Effector memory CD8-positive, alpha-beta T cell (primary cell): ENCODE measurements at places on chromosomes 6 and 20.

DNA sequence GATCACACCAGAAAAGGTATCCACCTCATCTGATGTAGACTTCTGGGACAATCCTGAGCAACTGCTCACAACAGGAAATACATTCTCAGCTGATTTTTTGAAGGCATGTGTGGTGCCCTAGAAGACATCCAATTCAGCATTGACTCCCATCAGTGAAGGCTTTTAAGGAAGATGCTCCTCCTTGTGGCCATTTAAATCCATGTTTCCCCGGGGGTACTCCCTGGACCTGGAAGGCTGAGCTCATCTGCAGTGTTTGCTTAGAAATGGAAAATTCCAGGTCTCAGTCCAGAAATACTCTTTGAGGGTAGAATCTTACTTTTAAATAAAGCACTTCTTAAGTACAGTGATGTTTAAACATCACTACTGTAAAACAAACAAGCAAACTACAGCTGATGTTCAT, 195.5 kb upstream of the PDE10A start:
- H3K4me1 ChIP-seq = no peaks in the 10 kb centered on the region
- H3K27me3 ChIP-seq = peaks cover 27% of the 10 kb centered on the region
- no peaks in the 10 kb centered on the region for H3K36me3 ChIP-seq
- DNase-seq = no peak

DNA sequence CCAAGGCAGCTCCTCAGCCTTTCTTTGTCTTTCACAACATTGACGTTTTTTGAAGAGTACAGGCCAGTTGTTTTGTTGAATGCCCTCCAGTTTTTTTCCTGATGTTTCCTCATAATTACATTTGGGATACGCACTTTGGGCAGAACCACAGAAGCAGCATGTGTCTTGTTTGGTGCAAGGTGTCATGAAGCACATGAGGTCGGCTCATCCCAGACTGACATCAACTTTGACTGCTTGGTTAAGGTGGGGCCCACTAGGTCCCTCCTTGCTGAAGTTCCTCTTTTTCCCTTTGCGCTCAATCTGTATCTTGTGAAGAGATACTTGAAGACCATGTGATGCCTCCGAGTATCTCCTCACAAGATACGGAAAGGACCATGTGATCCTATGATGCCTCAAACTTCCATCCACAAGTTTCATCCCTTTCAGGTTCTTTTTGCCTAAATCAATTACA, 10.5 kb downstream of the SNAI1 start:
- DNase-seq = no peak
- H3K4me3 ChIP-seq = no peak overlapping the region
- H3K27ac ChIP-seq = no peak overlapping the region
- H3K27me3 ChIP-seq = peaks cover 49% of the 10 kb centered on the region
- H3K36me3 ChIP-seq = peaks cover 16% of the 10 kb centered on the region
- no peaks in the 10 kb centered on the region for H3K4me1 ChIP-seq

DNA sequence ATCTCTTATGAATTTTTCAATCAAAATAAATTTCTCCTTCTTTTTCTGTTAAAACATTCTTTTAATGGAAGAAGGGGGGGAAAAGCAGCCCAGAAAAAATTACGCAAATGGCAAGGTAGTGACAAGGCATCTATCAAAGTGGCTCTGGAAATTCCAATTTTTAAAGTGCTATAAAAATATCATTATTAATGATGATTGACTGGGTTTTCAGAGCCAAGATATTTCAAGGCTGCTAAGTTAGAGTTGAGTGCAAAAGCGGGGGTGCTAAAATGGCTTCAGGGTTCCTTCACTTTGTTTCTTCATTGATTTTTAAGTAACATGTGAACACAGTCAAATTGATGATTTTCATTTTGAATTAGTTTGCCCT, 171.6 kb upstream of the CITED2 start:
- no peak for DNase-seq
- peak overlapping the region; percentile 17 for H3K27ac ChIP-seq
- no peaks in the 10 kb centered on the region for H3K27me3 ChIP-seq
- H3K4me1 ChIP-seq = peaks cover 24% of the 10 kb centered on the region

- H3K27ac ChIP-seq = no peak overlapping the region
- H3K4me3 ChIP-seq = no peak overlapping the region
- no peaks in the 10 kb centered on the region for H3K27me3 ChIP-seq
These were observed 390.9 kb downstream of the MMUT start for GRCh38 chr6:49072146-49072545.

DNA sequence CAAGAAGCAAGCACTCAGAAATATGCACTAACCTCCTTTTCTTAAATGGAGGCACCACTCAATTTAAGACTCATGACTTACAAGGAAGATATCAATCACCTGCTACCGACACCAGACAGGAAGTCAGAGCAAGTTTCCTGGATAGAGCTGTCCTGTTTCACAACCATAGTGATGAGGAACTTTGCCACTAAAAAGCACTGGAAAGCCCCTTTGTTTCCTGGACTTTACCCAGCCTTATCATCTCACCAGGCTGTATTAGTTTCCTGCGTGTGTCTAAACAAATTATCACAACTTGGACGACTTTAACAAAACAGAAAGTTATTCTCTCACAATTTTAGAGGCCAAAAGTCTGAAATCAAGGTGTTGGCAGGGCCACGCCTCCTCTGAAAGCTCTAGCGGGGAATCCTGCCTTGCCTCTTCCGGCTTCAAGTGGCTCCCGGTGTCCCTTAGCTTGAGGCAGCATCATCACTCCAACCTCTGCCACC, 253.8 kb upstream of the STXBP5 start:
- DNase-seq = no peak
- H3K4me3 ChIP-seq = no peak overlapping the region
- H3K27ac ChIP-seq = no peak overlapping the region
- H3K27me3 ChIP-seq = peaks cover 7% of the 10 kb centered on the region
- no peaks in the 10 kb centered on the region for H3K36me3 ChIP-seq

GRCh38 chr6:134183844-134184243, 131.4 kb upstream of the SLC2A12 start:
- no peak overlapping the region for H3K4me3 ChIP-seq
- no peaks in the 10 kb centered on the region for H3K36me3 ChIP-seq
- H3K4me1 ChIP-seq = no peaks in the 10 kb centered on the region
- DNase-seq = no peak
- H3K27ac ChIP-seq = no peak overlapping the region

DNA sequence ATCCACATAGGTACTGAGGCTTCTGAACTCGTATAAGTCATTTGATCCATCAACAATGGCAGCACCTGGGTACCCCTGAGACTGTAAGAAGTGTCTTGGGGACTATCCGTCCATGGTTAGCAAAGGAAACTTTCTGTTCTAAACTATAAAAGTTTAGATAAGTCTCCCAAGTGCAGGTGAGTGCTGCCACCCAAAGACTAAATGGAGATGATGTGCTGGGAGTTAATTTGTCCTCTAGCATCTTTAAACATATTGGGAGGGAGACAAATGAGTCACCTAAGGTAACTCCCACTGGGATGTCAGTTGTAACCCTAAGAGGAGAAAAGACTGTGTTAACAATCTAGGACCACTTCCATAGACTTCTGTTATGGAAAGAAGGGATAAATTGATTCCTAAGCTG, 6.2 kb downstream of the BEND6 start:
- no peak overlapping the region for H3K27ac ChIP-seq
- H3K36me3 ChIP-seq = no peaks in the 10 kb centered on the region
- no peak overlapping the region for H3K4me3 ChIP-seq

DNA sequence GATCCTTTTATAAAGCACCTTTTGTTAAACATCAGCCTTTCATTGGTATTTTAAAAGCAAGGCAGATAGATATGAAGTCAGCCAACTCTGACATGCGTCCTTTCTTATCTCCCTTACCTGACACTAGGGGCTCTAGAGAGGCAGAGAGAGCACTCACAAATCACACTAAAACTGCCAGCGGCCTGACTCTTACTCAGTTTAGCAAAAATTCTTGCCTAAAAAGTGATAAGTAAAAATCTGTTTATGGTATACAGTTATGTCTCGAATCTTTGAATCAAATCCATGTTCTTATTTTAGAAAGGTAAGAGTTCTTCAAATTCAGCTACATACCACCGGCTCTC, 10.4 kb upstream of the TDRD6 start:
- no peaks in the 10 kb centered on the region for H3K36me3 ChIP-seq
- no peaks in the 10 kb centered on the region for H3K4me1 ChIP-seq
- H3K27me3 ChIP-seq = peaks cover 17% of the 10 kb centered on the region

GRCh38 chr6:43744491-43744890, 25.5 kb upstream of the VEGFA start:
- peaks cover 53% of the 10 kb centered on the region for H3K27me3 ChIP-seq
- H3K36me3 ChIP-seq = no peaks in the 10 kb centered on the region
- no peak for DNase-seq

DNA sequence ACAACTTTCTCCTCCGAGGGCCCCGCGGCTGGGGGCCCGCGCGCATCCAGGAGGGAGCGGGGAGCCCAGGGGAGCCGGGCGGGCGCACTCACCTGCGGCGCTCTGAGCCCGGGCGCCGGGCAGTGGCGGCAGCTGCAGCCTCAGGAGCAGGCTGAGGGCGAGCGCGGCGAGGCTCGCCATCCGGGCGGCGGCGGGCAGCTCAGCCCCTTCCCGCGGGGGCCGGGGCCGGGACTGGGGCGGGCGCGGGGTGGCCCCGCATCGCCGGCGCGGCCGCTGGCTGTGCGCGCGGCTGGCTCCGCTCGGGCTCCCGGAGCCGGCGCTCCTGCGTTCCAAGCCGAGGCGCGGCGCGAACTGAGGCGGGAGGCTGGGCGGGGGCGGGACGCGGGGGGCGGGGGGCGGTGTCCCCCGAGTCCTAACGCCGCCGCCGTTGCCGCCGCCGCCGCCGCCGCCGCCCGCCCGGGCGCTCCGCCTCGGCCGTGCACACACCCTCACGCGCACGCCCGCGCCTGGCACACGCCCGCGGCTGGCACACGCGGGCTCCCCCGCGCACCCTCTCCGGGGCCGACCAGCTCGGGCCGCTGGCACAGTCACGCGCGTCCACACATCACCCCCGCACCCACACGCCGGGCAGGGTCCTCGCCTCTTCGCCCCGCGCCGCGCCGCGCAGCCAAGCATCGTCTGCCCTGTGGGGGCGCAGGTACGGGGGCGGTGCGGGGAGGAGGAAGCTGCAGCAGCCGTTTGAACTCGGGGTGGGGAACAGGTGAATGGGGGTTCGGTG, at the start of gene PTPRT:
Gene PTPRT, minus strand, starts transcription at position 353 of the 778 bp plus-strand sequence. Its CDS starts 173 bp downstream, at position 180.
- no peak within 1 kb of the TSS for H3K27ac ChIP-seq
- no peak within 1 kb of the TSS for H3K4me3 ChIP-seq
- DNase-seq = no peak

GRCh38 chr20:18004384-18005031, 35.7 kb downstream of the MGME1 start:
- DNase-seq = no peak

DNA sequence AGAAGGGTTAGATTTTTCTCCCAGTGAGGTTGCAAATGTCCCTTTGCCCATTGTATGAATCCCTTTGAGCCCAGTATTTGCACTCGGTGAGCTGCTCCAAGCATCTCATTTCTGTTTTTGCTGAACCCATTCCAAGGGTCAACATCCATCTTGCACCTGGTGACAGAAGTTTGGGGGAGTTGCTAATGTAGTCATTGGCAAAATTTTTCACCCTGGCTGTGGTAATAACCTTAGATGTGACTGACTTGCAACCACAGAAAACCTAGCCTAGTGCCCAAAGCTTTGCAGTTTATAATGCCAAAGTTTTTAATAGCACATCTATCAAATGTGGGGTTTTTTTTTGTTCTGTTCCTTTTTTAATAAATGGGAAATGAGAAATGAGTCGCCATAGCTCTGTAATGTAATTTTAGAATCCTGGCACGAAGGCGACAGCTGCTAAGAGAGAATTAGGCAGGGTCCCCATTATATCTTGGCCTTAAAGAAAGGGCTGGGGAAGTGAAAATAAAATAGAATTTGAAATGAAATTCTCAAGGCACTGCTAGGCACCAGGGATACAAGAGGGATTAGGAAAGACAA, 682.8 kb downstream of the KIF16B start:
- H3K36me3 ChIP-seq = no peaks in the 10 kb centered on the region
- H3K27me3 ChIP-seq = no peaks in the 10 kb centered on the region
- H3K27ac ChIP-seq = no peak overlapping the region
- no peaks in the 10 kb centered on the region for H3K4me1 ChIP-seq
- DNase-seq = no peak

DNA sequence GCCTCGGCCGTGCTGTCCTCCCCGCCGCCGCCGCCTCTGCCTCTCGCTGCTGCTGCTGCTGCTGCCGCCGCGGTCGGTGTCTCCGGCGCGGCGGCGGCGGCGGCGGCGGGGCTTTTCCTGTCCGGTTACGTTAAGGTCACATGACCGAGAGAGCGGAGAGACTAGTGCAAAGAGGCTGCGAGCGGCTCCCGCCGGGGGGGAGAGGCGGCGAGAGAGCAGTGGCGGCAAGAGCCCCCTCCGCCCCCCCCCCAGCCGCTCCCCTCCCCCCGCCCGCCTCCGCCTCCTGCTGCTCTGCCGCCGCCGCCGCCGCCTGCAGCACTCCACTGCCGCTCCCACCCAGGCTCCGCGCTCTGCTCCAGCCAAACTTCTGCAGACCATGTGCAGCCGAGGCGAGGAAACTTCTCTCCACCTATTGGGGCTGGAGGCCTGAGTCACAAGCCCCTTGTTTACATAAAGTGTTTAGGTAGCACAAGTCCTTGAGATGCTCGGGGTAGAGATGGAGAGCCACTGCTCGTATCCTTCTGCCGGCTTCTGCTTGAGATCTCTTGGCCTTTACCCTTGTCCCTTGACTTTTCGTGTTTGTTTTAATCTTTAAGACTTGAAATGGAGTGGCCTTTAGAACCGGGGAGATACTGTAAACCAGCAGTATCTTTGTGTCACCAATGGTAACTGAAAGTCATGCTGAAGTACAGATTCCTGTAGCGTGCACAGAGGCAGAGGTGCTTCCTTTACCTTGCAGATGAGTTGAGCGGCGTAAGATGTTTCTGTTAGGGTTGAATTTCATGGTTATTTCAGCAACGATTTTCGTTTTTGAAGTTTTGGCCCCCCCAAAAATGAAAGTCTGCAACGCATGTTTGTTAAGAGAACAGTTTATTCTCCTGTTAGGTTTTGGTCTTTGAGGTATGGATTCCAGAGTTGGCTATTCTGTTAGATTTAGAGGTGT, at the start of gene ZBTB2:
Gene ZBTB2, minus strand, starts transcription at position 89 of the 943 bp plus-strand sequence. CDS start 17,922 bp downstream, outside the sequence.
- peaks cover 46% of the 10 kb centered on the region for H3K4me1 ChIP-seq
- peak; percentile 54 for DNase-seq
- H3K4me3 ChIP-seq = peak within 1 kb of the TSS; percentile 94
- H3K27ac ChIP-seq = peak within 1 kb of the TSS; percentile 95
- no peaks in the 10 kb centered on the region for H3K27me3 ChIP-seq
- H3K36me3 ChIP-seq = peaks cover 48% of the 10 kb centered on the region

- peak overlapping the region; percentile 90 for H3K4me3 ChIP-seq
- peak overlapping the region; percentile 97 for H3K27ac ChIP-seq
- H3K36me3 ChIP-seq = peaks cover 42% of the 10 kb centered on the region
- DNase-seq = no peak
These were observed 598 bp downstream of the OGFR start for GRCh38 chr20:62805155-62805710.
